ENCODE measurements at places on chromosomes 2 and 18.
A peak's percentile ranks its signal among the peaks of the same experiment; 100 is the strongest.

DNA sequence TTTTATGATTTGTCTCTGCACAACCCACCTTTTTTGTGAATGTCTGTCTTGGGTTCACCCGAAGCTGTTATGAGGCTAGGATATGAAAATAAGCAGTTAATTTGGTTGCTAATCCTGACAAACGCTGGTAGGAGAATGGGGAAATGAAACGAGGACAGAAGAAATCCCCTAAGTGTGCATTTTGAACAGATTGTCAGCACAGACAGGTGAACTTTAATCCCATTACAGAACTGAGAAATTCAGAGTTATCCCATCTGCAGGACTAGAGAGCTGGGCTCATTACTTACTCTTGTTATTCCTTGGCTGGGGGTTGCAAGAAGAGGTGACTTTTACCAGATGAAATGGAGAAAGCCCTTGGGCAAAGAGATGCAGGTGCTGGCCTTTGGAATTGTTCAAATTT, 123.3 kb upstream of the NYAP2 start:
- DNase-seq, result no peak

DNA sequence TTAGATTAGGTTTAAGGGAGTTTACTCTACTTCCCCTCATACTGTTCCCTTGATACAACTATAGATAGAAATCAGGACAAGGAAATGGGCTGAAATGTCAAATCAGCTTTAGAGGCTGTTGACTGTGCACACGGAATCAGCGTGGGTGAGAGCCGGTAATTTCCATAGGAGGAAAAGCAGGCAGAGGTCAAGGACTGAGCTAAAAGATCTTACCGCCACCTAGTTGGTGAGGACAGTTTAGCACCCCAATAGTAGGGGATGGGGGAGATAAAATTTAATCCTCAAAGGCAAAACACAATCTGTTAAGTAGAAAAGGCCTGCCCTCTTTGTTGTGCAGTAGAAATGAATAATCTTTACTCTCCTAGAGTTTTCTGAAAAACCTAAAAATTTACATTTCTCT, 1154.5 kb upstream of the CHAC2 start:
- no peak for DNase-seq

DNA sequence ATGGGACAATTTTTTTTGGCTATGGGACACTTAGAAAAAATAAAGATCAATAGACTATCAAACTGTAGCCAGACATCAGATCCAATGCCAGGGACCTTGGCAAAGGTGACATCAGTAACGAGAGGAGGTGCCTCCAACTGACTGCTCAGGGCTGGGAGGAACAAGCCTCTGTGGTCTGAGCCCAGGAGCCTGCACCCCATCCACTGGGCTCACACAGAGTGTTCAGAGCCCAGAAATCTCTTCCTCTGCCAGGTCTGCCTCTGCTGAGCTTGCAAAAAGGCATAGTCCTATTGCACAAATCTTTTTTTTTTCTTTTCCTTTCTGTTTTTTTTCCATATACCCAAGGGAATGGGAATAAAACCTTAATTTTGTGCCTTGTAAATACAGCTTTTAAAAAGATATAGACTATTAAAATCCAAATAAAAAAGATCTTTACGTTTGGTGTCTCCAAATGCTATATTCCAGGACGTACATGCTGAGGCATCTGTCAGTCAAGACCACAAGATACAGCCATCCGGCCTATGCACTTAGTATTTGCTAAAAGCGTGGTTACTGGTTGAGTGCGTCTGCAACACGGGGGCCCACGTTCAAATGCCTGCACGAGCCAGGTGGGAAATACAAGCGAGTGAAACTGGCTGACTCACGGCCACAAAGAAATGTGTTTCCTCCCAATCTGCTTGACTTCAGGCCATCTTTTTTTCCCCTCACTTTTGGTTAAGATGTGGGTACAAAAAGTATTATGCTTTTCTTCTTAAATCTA, 7.8 kb upstream of the ARHGAP25 start:
- peak; percentile 67 for DNase-seq

GRCh38 chr2:232563580-232563979, 13.1 kb downstream of the EIF4E2 start:
- no peak for DNase-seq

- no peak for DNase-seq
Measured at GRCh38 chr18:13465124-13465446, 246.5 kb downstream of the LDLRAD4 start.

DNA sequence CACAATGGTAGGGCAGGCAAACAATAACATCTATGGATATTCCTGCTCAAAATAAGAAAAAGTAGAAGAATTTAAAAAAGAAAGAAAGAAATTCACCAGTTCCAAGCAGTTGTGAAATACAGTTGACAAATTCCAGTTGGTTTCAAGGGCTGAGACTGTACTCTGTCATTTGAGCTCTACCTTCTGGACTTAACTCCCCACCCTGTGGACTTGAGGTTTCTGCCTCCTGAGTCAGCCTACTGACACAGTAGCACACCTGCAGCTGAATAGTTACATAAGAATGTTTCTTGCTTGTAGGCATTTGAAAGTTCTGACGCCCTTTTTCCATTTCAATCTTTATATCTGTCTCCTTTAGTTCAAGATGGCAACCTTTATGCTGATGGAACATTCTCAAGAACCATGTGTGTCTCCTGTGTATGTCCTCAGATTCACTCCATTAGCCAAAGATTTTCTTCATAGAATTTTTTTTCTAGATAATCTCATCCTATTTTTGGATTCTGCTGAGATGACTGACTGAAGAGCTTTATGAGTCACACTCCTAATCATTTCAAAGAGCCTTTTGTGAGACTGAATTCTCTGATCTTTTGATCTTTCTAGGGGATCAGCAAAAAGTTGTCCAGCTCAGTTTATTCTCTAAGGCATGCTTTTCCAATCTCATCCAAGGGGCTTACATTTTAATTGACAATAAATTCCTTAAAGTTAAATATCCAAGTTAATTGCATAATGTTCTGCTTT, 19.1 kb downstream of the NETO1 start:
- no peak for DNase-seq

GRCh38 chr2:157903626-157904025, 27.5 kb upstream of the ACVR1 start:
- DNase-seq, result no peak

DNA sequence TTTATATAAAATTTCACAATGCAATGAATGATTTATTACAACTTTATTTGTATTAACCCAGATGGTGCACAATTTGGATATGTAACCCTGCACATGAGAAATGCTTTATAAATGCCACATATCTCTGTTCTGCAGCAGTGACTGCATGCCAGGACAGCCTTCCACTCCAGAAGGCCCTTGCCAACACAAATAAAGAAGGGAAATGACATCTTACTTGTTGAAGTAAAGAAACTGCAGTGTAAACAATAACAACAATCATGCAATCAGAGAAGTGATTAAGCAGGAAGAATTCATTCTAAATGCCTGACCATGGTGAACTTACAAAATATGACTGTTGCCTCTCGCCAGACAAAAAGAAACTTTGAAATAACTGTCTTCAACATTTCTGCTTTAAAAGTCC, 129.9 kb upstream of the CHST9 start:
- no peak for DNase-seq

DNA sequence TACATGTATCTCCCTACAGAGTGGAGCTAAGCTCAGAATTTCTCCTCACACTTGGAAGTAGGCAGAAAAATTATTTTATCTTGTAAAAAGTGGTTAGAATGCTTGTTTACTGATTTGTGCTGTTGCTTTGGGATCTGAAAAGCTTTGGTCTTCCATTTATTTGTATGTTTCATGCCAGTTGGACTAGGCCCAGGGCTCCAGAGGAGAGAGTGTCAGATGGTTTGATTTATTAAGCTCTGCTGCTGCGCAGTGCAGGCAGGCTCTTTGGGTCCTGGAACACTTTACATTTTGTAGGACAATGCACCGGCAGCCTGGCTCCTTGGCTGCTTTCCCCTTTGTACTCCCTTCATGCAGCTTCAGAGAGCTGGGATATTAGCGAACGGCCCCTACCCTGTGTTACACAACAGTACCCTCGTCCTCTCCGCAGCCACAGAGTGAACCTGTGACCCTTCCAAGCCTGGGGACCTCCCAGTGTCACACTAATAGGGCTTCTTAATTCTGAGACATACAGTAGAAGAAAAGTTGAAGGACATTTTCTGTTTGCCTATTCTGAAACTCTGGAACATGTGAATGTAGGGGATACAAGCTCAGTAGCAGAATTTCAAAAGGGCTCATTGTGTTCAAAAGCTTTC, 56.7 kb upstream of the EML6 start:
- DNase-seq, result no peak

DNA sequence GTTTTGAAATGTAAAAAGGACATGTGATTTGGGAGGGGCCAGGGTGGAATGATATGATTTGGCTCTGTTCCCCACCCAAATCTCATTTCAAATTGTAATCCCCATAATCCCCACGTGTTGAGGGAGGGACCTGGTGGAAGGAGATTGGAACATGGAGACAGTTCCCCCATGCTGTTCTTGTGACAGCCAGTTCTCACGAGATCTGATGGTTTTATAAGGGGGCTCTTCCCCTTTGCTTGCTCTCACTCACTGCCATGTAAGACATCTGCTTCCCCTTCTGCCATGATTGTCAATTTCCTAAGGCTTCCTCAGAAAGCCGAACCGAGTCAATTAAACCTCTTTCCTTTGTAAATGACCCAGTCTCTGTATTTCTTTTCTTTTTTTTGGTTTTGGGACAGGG, 39.2 kb downstream of the FECH start:
- DNase-seq, result no peak

- DNase-seq, result no peak
Measured at GRCh38 chr2:224775647-224776046, 59.5 kb upstream of the CCDC195 start.

GRCh38 chr2:98148595-98149332, 61.8 kb downstream of the VWA3B start:
- no peak for DNase-seq

- no peak for DNase-seq
Measured at GRCh38 chr2:29074411-29074810, at the start of gene PCARE. Gene PCARE, minus strand, starts transcription at chr2:29074523. Its CDS starts 262 bp downstream, at chr2:29074261.

DNA sequence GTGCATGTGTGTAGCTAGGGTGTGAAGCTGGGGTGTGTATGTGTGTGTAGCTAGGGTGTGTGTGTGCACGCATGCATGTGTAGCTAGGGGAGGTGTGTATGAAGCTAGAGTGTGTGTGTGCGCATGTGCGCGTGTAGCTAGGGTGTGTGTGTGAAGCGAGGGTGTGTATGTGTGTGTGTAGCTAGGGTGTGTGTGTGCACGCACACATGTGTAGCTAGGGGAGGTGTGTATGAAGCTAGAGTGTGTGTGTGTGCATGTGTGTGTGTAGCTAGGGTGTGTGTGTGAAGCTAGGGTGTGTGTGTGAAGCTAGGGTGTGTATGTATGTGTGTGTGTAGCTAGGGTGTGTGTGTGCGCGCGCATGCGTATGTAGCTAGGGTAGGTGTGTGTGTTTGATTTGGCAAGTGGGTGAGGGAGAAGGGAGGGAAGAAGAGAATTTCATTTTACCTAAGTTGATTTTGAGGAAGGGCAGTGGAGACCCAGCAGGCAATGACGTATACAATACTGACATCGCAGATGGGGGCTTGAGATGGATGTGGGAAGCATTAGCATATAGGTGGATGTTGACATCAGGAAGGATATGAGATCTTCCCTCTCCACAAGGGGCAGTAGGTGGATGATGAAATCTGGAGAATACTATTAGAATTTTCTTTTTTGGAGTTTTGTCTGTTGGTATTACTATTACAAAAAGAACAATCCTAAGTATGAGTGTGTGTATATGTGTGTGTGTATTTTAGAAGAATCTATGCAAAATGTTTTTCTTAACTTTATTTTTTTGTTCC, 70.7 kb downstream of the PRELID3A start:
- DNase-seq, result no peak

- DNase-seq, result no peak
Measured at GRCh38 chr2:137178951-137179377, 413.6 kb downstream of the THSD7B start.

DNA sequence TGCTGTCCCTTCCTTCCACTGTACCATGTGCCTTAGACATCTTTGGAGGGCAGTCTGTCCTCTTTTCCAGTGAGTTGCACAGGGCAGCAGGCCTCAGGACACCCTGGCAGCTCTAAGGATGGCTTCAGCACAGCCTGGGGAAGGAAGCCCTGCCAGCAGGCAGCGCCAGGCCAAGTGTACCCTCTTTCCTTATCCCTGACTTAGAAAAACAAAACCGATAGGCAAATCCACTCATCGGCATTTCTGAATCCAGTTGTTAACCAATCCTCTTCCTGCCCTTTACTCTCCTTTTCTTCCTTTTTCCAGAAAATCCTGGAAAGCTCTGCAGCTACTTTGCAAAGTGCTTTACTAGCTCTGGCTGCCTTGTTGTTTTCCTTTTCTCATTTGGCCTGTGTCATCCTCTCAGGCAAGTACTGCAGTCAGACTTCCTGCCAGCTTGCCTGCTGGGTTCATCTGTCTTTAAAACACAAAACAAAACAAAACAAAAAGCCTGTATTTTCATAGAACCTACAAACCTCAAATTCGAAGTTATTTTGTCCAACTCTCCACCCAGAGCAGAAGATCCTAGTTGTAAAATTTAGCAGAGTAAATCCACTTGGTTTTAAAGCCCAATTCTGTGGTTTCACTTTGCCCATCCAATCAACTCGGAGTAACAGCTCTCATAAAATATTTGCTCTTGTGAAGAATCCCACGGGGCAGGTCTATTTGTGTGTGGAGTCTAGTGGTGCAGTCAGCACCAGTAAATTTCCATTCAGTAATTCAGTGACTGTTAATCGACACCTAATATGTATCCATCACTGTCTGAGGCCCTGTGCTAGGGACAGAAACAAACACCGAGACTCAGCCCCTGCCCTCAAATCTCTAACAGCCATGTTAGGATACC, 45.2 kb downstream of the PCBP1 start:
- DNase-seq, result peak; percentile 42

DNA sequence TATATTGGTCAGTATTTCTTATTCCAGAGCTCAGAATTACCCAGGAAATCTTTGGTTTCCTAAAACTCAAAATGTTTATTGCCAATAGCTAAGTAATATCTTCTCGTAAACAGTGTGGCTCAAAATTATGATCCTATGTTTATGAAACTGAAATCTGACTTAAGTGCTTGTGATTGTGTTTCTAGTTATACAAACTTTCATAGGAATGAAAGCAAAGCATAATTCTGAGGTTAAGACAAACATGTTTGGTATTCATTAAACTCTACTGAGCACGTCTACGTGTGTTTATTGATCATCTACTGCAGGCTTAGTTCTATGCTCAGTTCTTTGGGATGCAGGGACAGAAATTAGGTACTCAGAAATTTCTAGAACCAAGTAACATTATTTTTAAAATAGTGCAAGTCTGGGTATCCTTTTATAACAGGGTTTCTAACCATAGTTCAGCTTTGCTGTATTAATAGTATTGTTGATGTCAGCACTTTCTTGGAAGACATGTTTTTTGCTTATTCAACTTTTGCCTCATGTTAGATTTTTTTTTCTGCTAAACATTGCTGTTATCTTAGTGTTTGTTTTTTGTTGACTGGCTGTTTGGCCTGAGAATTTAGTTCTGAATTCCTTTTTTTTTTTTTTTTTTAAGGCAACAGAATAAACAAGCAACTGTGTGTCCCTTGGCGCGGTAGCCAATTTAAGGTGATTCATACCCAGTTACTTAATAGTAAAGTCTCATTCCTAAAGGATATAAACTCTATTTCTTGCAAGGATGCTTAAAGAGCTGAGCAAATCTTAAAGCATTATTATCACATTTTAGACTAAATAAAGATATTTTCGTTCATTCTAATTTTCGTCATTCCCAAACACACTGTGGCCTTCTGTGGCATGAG, 31.3 kb downstream of the PTPRM start:
- no peak for DNase-seq

All from stimulated activated CD4-positive, alpha-beta T cell treated with anti-CD3 and anti-CD28 coated beads, Interleukin-4, amount 100 ng/mL, for 4 hours (primary cell).